ENCODE measurements at places on chromosomes 7 and 10.

GRCh38 chr7:155287284-155287935, 10.3 kb upstream of the INSIG1 start:
- DNase-seq, result no peak

- no peak for DNase-seq
These were observed 150.4 kb upstream of the GNAI1 start for GRCh38 chr7:79984210-79984609.

DNA sequence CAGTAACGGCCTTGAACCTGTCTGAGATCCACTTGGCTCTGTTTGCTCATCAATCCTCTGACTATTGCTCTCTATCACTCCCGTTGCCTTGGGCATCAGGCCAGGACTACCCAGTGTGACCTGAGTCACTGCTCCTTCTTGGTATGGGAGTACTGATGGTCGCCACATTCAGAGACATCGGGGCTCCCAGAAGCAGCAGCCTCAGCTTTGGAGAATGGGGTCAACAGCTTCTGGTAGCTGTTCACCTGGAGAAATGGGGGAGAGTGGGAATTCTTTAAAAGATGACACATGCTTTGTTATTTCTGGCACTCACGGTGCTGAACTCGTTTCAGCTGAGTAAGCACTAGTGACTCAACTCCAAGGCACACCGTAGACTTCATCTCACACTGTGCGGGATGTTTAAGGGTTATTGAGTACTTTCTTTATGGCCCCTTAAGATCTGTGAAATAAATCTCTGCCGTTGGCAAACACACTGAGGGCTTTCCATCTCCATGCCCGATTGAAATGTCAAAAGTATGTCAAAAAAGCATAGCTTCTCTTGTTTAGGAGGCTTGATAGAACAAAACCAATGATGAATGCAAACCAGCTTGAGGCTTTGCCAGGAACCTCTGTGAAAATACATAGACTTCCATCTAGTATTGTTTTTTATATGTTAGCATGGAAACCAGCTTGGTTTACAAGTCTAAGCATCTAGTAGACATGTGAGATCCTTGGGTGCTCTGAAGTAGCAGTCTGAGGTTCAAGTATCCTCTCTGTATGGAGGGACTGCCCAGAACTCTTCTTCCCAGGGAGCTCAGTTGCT, 333.1 kb downstream of the CXCL12 start:
- DNase-seq, result no peak

DNA sequence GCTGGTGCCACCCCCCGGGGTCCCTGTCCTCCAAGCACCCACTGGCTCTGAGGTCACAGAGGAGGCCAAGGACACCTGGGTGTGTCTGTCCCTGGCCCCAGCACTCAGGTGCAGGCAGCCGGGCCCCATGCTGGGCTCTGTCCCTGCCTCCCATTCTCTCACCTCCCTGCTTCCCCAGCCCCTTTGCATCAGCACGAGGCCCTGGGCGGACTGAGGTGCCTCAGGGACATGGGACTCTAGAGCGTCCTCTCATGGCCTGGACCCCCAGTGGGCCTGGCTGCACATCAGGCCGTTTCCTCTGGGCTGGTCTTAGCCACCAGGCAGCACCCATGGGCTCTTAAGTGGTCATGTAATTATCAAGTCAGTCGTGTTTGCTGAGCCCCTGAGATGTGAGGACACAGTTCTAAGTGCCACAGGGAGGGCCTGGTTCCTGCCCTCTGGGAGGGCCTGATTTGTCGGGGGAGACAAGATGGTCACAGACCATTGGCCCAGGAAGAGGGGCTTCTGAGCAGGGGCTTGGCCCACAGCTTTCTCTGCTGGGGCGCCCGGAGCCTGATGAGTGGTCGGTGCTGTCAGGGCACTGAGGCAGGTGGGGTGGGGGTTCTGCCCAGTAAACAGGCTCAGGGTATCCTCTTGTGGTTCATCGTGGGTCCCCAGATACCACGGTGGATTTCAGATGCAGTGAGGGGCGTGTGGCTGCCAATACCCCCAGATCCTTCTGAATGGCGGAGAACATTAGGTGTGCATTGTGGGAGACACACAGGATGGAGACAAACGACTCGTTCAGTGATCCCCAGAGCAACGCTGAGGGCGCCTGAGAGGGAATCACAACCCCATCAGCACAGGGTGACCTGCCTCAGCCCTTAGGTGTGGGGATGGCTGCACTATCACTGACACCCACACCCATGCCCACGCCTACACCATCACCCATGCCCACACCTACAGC, 152.5 kb downstream of the WDR37 start:
- DNase-seq, result no peak

- no peak for DNase-seq
These were observed 6.0 kb downstream of the EGFR start for GRCh38 chr7:55024776-55025175.

- DNase-seq, result no peak
These were observed 157.9 kb upstream of the INSYN2A start for GRCh38 chr10:127354255-127354654.

DNA sequence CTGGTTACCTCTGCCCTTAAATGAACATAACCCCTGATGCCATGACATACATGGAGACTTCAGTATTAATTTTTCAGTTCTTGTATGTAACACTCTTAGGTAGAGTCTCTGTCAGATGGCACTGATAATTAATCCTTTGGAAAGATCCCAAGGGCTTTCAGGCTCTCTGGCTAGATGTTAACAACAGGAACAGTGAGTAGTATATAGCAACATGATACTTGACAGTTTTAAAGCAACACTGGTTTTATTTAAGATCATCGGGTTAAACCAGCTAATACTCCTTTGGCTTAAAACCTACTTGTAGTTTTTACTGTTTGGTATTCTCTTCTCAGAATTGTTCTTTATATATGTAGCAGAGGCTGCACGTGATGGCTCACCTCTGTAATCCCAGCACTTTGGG, 27.3 kb downstream of the AHCYL2 start:
- no peak for DNase-seq

DNA sequence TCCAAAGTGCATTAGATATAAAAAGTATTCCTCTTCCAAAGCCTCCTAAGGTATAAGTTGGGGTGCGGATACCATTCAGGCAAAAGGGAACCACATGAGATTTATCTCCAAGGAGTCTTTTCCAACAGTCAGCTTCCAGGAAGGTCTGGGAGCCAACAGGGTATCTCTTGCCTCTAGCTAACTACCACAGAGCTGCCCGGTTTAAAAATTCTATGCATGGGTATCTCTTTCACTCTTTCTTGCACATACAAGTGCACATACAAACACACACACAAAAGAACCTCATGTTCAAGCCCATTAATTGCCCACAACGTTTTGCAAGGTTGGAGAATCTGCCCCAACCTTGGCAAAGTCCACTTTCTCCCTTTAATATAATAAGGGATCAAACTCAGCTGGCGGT, 80.7 kb downstream of the CDK6 start:
- no peak for DNase-seq

GRCh38 chr7:32150589-32150988, 80.4 kb upstream of the PDE1C start:
- DNase-seq, result no peak

GRCh38 chr7:39605087-39605486, 18.3 kb upstream of the RALA start:
- DNase-seq, result no peak

DNA sequence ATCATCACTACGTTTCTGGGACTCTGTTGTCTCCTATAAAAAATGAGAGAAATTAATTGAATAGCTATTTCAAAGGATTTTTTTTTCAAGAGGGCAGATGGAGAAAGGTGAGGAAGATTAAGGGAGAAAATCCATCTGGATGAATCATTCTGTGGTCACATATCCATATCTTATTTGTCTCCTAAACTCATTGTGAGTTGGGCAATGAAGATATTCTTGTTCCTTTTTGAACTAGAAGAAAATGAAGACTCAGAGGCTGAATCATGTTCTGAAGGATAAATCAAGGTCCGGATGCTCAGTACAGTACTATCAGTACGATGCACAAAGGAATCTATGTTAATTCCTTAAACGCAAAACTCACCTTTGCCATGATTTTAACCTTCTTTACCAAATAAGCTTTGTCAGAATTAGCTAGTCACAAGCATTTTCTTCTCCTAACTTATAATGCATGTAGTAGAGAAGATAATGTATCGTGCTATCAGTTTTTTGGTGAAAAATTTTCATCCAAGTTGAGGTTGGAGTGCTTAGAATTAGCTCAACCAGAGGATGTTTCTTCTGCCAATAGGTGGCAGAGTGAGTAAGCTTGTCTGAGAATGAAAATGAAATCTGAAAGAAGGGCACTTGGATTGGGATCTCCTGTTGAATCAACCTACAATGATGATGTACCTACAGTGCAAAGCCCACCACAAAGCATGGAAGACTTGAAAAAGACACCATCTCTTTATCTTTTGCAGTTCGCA, 446.9 kb downstream of the KIF20B start:
- no peak for DNase-seq

DNA sequence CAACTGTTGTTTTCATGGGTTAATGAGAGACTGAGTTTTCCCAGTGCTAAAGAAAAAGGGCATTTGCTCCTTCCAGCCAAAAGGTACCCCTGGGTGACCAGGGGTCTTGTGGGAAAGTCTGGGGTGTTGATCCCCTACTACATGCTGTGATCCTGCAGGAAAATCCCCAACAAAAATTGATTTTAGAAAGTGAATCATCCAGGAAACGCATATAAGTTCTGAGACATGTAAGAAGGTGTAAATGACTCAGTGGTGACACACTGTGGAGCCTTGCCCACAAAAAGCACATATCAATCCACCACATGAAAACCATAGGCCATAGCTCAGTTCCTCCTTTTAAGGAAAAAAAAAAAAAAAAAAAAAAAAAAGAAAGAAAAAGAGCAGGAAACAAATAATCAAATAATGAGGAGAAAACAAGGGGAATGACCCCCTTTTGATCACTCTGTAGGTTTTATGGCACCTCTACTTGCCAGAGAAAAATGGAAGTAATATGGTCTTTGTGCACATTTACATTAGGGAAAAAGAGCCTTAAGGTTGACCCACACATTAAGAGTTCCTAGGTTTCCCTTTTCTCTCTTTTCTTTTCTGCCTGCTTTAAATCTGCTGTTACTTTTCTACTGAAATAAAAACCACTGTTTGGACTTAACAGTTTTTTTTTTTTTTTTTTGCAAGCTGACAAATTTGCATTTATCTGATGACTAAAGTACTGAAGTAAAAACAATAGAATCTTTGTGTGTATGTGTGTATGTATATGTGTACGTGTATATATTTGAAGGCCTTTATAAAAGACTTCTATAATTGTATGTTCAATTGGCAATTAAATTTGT, 386.0 kb downstream of the KIF20B start:
- DNase-seq, result no peak

GRCh38 chr10:22833781-22834180, 94.1 kb upstream of the ARMC3 start:
- DNase-seq, result no peak

DNA sequence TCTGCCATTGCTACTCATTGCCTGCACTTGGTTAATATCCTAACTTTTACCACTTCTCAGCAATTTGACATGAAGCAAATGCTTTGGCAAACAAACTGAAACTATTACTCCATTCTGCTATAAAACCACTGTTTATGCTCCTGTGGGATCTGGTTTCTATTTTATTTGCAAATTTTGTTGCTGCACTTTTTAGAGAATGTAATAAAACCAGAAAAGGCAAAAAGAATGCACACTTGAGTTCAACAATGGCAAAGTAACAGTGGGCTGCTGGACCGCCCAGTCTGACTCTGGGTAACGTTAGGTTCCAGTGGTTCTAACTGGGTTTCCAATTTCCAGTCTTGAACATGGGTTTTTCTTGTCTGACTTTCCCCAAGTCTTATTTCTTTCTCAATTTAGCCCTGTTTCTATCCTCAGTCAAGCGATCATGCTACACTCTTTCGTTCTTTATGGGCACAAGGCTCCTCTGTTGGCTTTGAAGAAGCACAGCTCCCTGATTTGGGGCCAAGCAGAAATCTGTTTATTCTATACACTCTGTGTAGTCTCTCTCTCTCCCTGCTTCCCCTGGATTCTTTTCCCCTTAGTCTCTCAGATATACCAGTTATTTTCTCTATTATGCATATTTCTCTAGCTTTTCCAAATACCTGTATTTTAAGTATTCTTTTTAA, 129.2 kb upstream of the FAM3C start:
- DNase-seq, result no peak

DNA sequence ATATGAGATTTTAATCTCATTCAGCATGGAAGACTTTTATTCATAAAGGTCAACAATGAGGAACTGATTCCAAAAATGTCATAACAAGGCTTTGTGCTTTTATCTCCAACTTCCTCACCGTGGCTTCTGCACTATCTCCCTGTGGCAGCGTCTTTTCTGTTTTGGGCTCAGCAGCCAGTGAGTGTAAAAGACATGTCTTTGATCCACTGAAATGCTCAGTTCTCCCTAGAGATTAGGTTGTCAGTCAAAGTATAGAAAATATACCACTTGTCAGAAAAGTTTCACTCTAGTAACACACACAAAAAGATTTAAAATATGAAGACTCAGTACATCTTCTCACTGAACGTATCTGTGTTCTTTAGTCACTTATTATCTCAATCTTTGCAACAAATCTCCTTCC, 901.8 kb upstream of the ZWINT start:
- no peak for DNase-seq

DNA sequence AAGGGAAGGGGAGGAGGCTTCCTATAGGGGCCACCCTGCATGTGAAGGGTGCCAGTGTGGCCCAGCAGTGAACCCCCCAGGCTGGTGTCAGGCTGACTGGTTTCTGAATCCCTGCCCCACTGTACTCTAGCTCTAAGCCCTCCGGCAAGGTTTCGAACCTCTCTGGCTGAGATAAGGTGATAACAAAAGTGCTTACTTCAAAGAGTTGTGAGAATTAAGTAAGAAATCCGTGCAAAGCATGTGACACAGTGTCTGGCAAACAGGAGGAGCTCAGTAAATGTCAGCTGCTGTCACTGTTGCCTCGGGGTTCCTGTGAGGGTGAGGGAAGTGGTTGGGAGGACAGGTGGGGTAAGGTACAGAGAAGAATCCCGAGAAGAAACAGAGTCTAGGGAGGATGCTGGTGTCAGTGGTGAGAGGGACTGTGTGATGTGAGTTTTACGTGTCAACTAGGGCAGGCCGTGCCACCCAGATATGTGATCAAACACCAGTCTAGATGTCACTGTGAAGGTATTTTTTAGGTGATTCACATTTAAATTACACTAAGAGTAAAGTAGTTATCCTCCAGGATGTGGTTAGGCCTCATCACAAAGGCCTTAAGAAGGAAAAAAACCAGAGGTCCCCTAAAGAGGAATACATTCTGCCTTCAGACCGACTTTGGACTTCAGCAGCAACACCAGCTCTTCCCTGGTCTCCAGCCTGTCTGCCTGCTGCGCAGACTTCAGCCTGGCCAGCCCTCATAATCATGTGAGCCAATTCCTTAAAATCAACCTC, 64.4 kb downstream of the BPGM start:
- peak; percentile 49 for DNase-seq

GRCh38 chr7:67659091-67659490, 662.5 kb downstream of the TYW1 start:
- no peak for DNase-seq

DNA sequence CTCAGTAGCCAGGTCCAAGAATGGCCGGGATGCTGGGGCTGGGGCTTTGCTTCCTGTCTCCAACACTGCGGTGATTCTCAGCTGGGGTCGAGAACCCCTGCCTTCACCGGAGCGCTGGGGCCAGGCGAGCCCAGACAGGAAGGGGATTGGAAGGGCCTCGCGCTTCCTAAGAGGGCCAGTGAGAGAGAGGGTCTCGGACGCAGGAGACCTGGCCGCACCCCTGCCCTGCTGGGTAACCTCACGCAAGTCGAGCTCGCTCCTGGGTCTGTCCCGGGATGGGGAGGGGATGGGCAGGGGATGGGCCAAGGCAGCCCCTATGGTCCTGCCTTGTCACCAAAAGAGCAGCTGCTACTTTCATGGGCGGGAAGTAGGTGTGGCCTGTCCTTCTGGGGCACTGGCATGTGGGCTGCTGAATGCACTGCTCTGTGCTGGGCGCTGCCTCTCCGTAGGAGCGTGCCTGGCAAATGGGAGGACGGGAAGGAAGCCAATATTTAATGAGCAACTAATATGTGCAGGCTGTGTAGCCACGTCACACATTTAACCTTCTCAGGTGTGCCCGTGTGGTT, 20.0 kb downstream of the KCNK18 start:
- no peak for DNase-seq
